Stimulated activated CD4-positive, alpha-beta T cell treated with anti-CD3 and anti-CD28 coated beads, TNF-alpha, amount 100 ng/mL, for 1 hour (primary cell): ENCODE measurements at places on chromosomes 16 and 17.
A peak's percentile ranks its signal among the peaks of the same experiment; 100 is the strongest.

DNA sequence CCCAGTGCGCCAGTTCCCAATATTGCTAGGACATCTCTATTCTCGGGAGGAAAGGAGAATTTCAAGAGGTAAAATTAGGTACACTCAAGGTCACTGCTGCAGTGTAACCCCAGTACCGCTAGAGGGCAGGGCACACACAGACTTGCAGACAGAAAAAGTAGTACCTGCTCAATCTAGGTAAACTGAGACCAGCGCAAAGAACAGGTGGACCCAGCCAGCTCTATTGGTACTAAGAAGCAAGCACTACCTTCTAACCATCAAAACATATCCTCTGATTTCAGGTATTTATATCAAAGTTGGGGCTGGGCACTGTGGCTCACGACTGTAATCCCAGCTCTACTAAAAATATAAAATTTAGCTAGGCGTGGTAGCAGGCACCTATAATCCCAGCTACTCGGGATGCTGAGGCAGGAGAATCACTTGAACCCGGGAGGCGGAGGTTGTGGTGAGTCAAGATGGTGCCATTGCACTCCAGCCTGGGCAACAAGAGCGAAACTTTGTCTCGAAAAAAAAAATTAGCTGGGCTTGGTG, 3.6 kb upstream of the WDR81 start:
- DNase-seq = no peak

GRCh38 chr16:78996790-78997189, 603.7 kb downstream of the MAF start:
- no peak for DNase-seq

- DNase-seq = peak; percentile 38
Observed at GRCh38 chr16:3065069-3065741, at the start of gene IL32. Gene IL32, plus strand, starts transcription at chr16:3065640. Its CDS starts 172 bp downstream, at chr16:3065812.

GRCh38 chr16:57930533-57930932, 40.4 kb downstream of the CNGB1 start:
- DNase-seq = no peak

DNA sequence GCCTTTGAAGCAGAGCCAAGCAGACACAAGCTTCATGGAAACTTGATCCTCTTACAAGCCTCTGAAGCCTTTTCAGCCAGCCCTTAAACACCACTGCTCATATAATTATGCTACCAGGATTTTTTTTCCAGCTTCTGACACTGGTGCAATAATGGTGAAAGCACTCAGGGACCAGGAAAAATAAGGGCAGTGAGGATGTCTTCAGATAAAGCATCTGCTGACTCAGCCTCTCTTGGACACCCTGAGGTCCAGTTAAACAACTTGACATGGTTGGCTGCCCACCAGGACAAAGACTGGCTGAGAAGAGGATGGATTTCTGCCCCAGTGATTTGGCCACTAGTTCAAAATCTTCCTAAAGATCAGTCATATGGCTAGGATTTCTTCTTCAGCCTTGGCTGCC, 124.2 kb upstream of the N4BP1 start:
- DNase-seq = no peak
